IMR-90 (cell line): ENCODE measurements at places on chromosomes 2 and 18.

- DNase-seq = no peak
- H3K4me1 ChIP-seq = 0 out of 2 replicates have a peak, but pooled peaks cover 2% of the 10 kb centered on the region
- H3K36me3 ChIP-seq = peaks cover 4% of the 10 kb centered on the region; the same call in 1 of the 2 replicates
- H3K27me3 ChIP-seq = no peaks in the 10 kb centered on the region
These were observed 94.8 kb upstream of the B3GNT7 start for GRCh38 chr2:231300722-231301076.

GRCh38 chr2:132400169-132400900 lies 16.3 kb upstream of the GPR39 start:
- H3K4me3 ChIP-seq = no peak overlapping the region
- H3K27ac ChIP-seq = no peak overlapping the region
- H3K36me3 ChIP-seq = no peaks in the 10 kb centered on the region
- H3K27me3 ChIP-seq = peaks cover 9% of the 10 kb centered on the region

GRCh38 chr2:240898731-240899467 lies 2.9 kb upstream of the MAB21L4 start:
- no peak overlapping the region for H3K4me3 ChIP-seq
- no peak for DNase-seq
- no peak overlapping the region for H3K27ac ChIP-seq
- H3K4me1 ChIP-seq = no peaks in the 10 kb centered on the region
- peaks cover 7% of the 10 kb centered on the region; the same call in 1 of the 2 replicates for H3K27me3 ChIP-seq
- H3K36me3 ChIP-seq = no peaks in the 10 kb centered on the region

DNA sequence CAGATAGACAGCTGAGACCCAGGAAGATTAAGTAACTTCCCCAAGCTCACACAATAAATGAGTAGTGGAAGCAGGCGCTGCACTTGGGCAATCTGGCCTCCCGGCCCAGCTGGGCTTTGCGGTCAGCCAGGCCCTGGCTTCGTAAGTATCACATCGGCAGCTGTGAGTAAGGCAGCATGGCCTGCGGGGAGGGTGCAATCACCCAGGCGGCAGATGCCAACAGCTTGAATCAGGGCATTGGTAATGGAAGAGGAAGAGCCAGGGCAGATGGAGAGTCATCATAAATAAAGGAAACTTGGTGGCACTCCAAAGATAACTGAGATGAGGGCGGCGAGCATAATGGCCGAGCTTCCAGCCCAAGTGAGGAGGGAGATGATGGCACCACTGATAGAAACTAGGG lies 217.9 kb upstream of the PID1 start:
- no peak overlapping the region for H3K4me3 ChIP-seq
- H3K36me3 ChIP-seq = no peaks in the 10 kb centered on the region
- no peak overlapping the region for H3K27ac ChIP-seq
- peak; percentile 13 for DNase-seq

DNA sequence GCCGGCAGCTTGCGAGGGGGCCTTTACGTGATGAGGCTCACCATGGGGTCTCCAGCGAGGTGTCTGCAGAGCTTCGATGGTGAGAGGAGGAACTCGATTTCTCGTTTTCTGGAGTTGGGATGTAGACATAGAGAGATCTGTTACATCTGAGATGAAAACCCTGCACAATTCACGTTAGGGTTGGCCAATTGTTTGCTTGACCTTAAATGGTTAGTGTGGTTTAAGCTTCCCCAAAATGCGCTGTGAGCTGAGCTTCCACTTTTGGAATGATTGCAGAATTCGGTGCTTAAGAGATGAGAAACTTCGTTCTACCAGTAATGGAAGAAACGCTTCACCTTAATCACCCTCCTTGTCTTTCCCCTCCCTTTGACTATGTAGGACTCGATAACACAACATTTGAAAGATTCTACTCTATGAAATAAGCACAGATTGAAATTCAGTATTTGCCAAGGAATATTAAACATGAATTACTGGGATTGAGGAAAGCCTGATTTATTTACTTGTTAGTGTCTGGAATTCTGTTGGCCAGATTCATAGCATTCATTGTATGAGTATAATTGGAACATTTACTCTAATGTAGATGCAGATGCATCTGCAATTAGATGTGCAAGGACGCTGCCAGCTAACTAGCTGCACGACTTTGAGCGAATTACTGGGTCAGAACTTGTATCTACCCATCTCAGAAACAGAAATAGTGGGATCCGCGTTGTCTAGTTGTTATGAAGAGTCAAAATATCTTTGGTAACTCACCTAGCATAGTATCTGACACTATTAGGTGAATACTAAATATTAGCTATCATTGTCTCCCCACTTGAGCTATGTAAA lies 1.6 kb upstream of the KLF7 start:
- H3K4me1 ChIP-seq = peaks cover 3% of the 10 kb centered on the region; the same call in 1 of the 2 replicates
- DNase-seq = peak; percentile 72
- no peaks in the 10 kb centered on the region for H3K27me3 ChIP-seq
- H3K36me3 ChIP-seq = no peaks in the 10 kb centered on the region
- H3K27ac ChIP-seq = peak overlapping the region; percentile 100

DNA sequence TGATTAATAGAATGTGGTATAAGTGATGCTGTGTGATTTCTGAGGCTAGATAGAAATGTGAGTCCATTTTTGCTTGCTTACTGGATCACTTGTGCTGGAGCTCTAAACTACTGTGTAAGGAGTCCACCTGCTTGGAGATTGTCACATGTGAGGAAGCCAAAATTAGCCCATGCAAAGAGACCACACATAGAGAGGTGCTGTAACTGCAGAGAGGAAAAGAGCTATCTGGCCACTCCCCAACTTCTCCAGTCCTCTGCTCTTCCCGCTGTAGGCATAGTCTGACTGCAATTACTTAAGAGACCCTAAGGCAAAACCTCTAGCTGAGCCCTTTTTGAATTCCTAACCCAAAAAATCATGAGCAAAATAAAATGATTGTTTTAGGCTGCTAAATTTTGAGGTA lies 120.6 kb upstream of the FBXO11 start:
- H3K36me3 ChIP-seq = no peaks in the 10 kb centered on the region
- no peaks in the 10 kb centered on the region for H3K4me1 ChIP-seq
- no peak overlapping the region for H3K27ac ChIP-seq
- no peak for DNase-seq

DNA sequence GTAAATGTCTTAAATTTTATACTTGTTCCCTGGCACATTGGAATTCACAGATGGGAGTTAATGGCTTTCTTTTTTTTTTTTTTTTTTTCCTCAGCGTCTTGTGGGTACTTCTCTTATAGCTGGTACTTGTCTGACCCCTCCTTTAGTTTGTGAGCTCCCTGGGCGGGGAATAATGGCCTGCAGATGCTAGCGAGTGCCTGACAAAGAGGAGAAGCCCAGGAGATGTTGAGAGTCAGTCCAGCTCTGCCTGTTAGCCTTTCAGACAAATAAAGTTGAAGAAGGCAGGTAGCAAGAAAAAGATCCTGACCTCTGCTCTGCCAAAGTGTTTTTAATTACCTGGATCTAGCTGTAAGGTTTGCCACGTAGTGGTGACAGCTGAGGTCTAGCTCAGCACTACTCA lies 6.6 kb downstream of the BCL2L11 start:
- no peaks in the 10 kb centered on the region for H3K4me1 ChIP-seq
- H3K27ac ChIP-seq = no peak overlapping the region
- no peak overlapping the region for H3K4me3 ChIP-seq
- H3K36me3 ChIP-seq = peaks cover 20% of the 10 kb centered on the region

GRCh38 chr2:214019973-214020345 lies 390.9 kb upstream of the VWC2L start:
- peaks cover 3% of the 10 kb centered on the region; the same call in 1 of the 2 replicates for H3K4me1 ChIP-seq
- H3K27me3 ChIP-seq = no peaks in the 10 kb centered on the region
- no peak overlapping the region for H3K27ac ChIP-seq
- H3K4me3 ChIP-seq = no peak overlapping the region
- no peak for DNase-seq
